ENCODE measurements at places on chromosomes 2 and 18.

DNA sequence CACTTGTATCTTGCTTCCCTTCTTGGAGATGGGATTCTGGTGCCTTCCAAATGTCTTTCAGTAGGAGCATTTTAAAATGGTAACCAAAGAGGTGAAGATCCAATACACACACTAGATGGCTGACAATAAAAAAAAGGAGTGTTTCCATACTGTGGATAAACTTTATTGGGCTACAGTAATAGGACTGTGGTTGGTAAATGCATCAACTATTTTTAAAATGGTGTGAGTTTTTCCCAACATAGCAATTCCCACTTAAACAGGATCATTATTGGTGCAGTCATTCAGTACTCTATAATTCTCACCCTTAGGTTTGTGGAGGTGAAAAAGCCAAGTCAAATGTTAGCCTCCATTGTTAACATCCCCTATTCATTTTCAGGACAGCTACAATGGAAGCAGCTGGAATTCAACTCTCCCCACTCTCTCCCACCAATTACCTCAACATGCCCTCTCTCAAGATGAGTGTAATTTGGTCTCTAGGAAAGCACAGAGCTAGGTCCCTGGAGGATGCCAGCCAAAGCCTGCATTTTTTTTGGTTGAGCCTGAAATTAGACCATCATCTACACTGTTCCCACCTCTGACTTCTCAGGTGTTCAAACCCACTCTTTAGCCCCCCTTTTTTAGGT lies 273.3 kb downstream of the TCF4 start:
- DNase-seq = peak; percentile 69

DNA sequence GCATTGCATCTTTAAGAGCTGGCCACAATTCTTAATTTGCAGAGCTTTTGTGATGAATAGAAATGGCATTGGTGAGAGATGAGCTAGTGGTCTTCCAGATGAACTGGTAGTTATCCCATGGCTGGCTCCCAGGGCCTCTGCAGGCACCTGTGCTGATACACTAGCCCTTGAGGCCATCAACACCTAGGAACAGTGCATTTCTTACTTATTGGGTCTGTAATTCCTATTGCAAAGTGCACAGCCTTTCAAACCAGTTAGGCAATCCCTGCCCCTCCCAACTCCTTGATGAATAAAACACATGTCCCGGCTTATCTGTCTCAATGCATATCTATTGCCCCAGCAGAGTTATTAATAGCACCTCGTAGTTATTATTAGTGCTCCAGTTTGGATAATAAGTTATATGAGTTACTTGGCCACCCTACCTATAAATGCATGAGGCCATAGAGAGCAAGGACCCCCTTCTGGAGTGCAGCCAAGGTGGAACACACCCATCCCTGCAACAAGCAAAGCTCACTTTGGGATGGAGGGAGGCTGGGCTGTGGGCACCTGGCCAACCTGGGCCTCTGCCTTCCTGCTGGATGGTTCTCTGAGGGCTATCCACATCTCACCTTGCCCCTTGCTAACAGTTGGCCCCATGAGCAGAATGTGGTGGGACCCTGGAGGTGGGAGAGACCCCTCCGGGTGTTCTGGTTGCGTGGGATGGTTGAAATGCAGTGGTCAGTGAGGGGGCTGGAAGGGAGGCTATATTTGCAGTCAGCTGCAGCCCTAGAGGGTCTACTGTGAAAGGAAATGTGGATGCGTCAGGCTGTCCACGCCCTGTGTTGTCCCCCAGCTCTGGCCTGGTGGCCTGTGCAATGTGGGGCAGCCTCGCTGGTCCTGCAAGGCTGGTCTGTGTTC lies 455.9 kb upstream of the HS6ST1 start:
- no peak for DNase-seq

DNA sequence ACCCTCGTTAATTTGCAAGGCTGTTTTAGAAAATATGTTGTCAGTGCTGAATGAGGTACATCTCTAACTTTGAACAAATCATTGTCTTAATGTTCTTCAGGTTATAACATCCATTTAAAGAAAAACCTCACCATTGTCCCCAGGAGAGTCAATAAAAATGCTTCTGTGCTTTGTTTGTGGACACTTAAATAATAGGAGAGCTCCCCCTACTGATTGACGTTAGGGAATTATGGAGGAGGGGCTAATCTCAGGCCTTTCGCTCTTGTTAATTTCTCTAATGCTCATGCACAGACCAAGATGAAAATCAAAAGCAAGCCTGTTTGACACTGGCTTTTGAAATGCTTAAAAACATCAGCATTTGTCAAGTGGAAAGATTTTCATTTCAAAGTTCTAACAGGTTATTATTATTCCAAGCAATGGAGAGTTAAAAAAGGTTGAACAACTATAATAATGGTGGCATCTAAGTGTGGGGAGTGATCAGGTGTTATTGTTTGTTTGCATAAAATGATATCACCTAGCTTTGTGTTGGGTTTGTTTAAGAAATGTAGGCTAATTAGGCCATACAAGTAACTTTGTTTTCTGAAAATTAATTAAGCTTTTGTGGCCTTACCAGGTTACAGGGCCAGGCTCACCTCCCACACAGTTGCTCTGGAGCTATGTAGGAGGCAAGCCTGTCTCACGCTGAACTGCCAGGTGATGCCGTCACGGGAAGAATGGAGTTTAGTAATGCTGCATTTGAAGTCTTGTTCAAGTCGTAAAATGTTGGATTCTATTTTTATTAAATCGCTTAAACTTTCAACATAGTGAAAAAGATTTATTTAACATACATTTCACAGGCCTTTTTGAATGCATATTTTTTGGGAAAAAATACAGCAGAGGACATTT lies 51.7 kb upstream of the SMIM21 start:
- DNase-seq = peak; percentile 30

DNA sequence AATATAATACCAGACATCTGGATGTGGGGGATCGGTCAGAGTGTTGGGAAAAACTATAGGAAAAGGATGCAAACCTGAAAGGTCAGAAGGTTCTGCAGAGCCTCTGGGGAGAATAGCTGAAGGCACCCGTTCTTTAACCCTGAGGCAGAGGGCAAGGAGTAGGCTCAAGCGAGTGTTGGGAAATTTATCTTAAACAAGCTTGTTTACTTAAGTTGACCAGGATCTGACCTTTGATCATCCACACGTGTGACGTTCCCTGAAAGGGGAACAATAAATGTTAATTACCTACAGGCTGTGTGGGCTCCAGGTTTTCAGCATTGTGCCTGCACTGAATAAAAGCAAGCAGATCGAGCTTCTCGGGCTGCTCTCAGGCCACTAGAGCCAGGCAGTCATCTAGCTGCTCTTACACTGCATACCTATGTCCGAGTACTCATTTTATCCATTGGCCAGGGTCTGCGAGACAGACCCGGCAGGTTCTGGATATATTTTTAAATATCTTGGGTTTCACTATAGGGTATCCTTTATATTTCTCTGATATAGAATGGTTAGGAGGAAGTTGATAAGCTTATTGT lies 400.6 kb upstream of the CHST9 start:
- no peak for DNase-seq

DNA sequence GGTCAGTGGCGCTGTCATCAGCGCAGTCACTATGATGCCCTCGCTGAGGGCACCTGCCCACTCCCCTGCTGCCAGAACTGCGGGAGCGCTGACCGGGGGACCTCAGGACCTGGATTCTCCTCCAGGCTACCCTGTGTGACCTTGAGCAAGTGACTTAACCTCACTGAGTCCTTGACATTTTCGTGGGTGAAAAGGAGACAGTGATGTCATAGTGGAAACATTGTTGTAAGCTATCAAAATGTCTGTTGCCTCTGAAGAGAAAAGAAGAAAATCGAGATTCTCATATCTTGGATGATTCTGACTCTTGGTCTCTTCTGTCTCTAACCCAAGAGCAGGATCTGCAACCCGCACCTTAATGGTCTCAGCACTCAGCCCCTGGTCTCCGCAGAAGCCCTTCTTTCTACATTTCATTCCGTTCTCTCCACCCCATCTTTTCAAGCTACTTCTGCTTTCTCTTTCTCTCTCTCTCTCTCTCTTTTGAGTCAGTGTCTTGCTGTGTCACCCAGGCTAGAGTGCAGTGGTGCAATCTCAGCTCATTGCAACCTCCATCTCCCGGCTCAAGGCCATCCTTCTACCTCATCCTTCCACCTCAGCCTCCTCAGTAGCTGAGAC lies 978 bp upstream of the TUBA4A start:
- no peak for DNase-seq

DNA sequence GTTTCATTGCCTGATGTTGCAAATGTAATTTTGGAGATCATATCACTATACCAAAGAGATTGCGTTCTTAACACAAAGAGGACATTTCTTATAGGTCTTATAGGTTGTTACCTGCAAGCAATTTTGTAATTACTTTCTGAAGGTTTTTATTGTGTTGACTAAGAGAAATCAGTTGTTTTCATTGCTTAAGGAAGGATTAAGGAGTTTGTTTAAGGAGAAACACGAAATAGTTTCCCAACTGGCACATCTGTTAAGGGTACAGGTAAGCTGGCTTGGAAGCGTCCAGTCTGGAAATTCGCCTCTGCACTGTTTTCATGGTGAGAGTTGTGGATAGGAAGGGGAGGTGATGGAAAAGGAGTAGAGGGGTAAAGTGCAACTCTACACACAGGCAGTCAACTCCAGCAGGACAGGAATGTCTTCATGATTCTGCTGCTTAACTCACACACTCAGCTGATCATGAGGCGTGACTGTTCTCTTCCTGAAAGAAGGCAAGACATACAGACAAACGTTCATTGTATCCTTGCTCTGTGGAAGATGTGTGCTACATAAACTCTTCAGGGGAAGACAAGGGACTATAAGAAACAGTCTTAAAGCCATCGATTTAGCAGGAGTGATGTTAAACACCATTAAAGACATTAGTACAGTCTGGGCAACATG lies 61.4 kb upstream of the ACSL3 start:
- no peak for DNase-seq

DNA sequence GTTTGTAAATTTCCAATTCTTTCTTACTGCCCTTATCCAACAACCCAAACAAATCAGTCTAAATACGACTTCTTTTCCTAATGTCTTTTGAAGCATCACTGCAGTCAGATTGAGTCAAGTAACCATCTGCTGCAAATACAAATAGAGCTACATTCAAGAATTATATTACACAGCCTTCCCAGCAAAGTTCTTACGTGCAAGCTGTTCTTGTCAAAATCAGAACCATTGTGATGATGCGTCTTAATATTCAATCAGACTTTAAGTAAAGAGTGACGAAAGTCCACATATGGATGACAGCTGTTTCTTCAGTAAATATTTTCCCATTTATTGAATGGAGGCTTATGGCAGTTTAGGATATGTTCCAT lies 943.8 kb downstream of the LRP1B start:
- DNase-seq = peak; percentile 0

GRCh38 chr18:44651478-44651877 lies 29.2 kb upstream of the SETBP1 start:
- DNase-seq = no peak

All from NCI-H1092 (cell line).